ENCODE measurements at places on chromosomes 13 and 19.

GRCh38 chr13:20969182-20969581 lies 66.6 kb upstream of the XPO4 start:
- peak; percentile 14 for DNase-seq

GRCh38 chr19:48428670-48429069 lies 17.1 kb upstream of the GRWD1 start:
- no peak for DNase-seq

DNA sequence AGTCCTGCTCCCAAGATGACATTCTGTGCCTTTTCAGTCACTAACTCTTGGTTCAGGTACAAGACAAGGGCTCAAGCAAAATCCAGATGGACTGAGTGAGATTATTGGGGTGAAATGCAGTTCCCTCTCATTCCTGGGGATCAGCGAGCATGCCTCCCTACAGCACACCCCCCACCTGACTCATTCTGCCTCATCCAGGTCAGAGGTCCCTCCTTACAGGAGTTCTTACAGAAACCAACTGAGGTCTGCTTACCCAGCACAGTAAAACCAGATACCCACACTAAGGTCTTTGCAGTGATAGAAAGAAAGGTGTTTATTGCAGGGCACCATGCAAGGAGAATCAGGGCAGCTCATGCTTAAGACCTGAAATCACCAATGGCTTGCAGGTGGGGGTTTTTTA lies 21.6 kb upstream of the MRI1 start:
- no peak for DNase-seq

DNA sequence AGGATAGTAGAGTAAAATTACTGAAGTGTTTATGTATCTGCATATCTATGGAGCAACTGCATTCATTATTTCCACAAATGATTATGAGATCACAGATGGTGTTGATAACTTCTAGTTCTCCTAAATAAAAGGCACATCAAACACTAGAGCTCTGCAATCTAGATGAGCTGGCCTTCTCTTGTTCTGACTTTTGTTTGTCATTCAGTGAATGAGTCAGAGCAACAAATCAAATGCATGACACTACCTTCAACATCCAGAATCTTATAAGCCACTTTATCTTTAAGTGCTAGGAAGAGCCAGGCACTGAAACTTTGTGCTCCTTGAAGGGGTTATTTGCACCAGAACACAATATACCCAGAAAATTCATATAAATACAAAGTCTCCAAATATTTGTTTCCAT lies 456.0 kb downstream of the PCDH17 start:
- no peak for DNase-seq

DNA sequence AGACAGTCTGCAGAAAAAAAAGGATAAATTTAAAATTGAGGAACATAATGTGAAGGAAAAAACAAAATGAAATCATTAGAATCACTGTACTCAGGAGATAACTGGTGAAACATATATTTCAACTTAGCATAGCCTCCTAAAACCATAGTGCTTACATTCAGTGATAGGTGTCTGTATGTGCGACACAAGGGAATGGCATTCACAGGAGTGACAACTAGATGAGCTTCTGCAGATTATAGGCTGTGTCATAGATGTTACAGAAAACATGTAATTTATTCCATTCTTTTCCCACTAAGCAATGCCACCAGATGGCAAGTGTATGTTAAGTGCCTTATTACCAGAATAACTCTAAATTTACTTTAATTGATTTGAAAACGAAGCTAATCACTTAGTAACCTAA lies 960.0 kb upstream of the PCDH20 start:
- no peak for DNase-seq

DNA sequence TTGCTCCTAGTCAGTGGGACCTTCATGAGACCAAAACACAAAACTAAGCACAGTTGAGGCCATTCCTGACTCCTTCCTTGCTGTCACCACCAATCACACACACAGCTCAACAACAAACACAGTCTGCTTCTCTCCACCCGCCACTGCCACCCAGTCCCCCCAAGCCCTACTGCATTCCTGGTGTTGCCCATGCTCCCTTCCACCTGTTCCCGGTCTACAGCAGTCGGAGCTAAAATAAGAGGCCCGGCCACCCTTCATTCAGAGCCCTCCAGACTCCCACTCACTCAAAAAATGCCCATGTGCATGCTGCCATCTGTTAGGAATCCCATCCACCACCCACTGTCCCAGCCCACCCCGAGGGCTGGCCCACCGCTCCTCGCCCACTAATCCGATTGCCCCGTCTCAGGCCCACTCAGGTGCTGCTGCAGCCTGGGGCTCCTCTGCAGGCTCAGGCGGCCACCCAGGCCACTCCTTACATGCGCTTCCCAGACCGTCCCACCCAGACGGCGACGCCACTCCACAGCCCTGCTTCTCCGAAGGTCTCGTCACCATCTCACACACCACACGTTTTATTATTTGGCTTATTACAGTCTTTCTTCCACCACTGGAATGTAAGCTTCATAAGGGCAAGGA lies 127.6 kb downstream of the RNF17 start:
- no peak for DNase-seq

GRCh38 chr13:31674051-31674450 lies 65.3 kb upstream of the RXFP2 start:
- DNase-seq: no peak

GRCh38 chr13:85582890-85583289 lies 216.3 kb downstream of the SLITRK6 start:
- no peak for DNase-seq

DNA sequence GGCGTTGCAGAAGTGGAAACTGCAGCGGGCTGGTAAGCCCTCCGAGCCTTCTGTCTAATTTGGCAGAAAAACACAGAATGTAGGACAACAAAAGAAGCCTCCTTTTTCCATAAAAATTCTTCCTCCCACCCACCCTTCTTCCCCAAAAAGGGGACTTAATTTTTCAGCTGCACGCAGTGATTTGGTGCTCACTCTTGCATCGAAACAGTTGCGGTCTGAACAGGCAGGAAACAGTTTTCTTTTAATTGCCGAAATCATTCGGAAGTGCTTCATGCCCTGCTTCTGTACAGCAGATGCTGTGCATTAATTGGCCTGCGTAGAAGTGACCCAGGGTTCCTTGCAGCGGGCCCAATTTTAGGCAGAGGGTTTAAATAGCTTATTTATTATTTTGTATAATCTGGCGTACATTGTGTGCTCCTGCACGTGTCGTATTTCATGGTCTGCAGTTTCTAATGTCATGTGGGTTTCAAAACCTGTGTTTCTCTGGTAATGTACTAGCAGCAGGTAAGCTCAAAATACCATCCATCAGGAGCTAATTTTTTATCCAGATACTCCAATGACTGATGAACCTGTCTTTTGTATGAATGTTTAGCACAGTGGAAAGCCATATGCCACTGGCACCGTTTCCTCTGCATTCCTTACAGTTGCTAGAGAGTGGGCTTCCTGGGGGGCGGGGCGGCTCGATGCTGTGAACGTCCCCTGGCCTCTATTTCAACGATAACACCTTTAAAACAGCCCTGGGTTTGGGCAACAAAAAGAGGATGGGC lies 66.6 kb downstream of the GGACT start:
- DNase-seq: no peak

DNA sequence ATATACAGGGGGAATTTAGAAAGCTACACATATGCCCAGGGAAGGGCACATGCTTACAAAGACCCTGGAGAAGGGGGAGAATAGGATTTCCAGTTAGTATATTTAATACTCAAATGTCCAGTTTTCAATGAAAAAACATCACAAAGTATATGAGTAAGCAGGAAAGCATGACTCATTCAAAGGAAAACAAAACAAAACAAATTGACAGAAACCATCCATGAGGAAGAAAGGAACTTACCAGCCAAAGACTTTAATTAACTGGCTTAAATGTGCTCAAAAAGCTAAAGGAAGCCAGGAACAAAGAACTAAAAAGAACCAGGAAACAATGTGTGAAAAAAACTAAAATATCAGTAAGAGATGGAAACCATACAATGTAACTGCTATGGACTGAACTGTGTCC lies 716.2 kb upstream of the ARGLU1 start:
- DNase-seq: peak; percentile 11

GRCh38 chr13:62309904-62310303 lies 894.3 kb upstream of the PCDH20 start:
- no peak for DNase-seq

DNA sequence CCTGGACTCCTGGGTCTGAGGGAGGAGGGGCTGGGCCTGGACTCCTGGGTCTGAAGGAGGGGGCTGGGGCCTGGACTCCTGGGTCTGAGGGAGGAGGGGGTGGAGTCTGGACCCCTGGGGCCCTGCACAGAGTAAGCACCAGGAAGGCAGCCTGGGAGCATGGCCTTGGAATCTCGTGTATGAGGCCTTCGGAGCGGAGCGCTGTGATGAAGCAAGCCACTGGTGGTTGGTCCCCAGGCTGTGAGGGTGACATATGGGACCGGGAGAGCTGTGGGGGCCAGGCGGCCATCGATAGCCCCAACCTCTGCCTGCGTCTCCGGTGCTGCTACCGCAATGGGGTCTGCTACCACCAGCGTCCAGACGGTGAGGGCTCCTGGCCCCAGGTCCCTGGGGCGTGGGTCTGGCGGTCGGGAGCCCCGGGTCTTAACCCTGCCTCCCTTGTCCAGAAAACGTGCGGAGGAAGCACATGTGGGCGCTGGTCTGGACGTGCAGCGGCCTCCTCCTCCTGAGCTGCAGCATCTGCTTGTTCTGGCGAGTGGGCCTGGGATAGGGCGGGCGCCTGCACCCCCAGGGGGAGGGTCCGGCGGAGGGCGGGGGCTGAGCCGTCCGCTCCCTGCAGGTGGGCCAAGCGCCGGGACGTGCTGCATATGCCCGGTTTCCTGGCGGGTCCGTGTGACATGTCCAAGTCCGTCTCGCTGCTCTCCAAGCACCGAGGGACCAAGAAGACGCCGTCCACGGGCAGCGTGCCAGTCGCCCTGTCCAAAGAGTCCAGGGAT lies 918 bp downstream of the TMEM190 start:
- DNase-seq: no peak

DNA sequence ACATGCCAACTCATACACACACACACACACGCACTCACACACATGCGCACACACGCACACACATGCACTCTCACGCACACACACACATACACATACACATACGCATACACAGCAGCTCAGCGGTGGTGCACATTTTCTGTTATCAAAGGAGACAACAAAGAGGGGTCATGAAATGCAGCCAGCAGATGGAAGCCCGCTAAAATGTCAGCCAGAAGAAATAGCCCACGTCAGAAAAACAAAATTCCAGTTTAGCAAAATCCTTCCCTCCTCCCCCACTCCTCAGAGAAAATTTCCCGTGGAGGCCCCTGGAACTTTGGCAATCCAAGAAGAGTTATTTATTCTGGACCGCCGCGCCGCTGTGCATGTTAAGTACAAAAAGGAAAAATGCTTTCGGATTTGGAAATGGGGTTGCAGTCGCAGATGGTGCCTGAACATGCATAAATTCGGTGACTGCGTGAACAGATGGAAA lies 114.6 kb upstream of the VSTM2B start:
- DNase-seq: no peak

- no peak for DNase-seq
These were observed 178.2 kb downstream of the NDFIP2 start for GRCh38 chr13:79659121-79659521.

DNA sequence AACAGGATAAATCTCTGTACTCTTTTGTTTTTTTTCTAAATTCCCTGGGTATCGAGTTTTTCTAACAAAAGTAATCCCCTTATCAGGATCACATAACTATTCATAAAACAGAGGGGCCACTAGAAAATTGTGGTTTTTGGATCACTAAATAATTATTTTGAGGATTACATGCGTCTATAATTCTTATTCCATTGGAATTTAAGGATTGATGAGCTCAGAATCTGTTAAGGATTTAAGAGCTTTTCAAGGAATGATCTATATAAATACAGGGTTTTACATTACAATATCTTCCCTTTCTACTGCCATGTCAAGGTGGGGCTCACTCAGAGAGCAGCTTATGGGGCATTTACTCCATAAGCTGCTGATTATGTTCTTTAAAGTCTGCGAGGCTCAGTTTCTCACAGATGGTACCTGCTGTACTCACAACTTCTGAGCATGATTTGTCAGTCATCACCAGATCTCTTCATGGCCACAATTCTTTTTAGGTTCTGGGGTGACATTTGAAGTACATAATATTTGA lies 449.8 kb downstream of the PCDH17 start:
- DNase-seq: no peak

DNA sequence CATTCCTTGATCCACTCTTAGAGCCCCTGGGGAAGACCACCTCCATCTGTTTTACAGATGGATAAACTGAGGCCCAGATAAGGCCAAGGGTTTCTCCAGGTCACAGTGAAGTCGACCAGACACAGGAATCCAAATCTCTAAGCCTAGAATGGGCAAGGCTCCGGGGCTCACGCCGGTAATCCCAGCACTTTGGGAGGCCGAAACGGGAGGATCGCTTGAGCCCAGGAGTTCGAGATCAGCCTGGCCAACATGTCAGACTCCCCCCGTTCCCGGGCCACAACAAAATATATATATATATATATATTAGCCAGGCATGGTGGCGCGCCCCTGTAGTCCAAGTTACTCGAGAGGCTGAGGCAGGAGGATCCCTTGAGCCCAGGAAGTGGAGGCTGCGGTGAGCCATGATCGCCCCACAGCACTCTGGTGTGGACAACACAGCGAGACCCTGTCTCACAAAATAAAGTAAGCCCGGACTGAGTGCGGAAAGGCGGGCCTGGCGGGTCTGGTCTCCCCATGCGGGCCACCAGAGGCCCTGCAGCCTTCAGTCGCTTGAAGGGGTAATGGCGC lies 615 bp upstream of the RPL13A start:
- DNase-seq: no peak

- no peak for DNase-seq
These were observed 16.6 kb upstream of the USP12 start for GRCh38 chr13:27188239-27188638.

GRCh38 chr19:30790056-30790680 lies 418.0 kb downstream of the ZNF536 start:
- DNase-seq: no peak

GRCh38 chr13:85040215-85040614 lies 759.0 kb downstream of the SLITRK6 start:
- no peak for DNase-seq

DNA sequence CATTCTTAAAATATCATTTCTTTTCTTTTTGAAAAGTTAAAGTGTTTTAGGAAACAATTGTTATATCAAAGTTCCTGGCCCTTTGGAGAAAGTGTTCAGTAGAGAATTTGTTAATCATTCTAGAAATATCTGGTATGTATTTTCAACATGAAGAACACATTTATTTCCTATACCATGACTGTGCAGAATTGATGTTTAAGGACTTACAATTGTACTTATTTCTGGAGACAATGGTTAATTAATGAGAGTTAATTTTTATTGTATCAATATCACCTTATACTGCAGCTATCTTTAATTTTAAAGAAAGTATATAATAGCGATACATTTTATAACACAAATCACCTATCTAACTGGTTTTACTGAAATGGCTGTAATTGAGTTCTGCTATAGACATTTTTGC lies 95.3 kb downstream of the TEX29 start:
- no peak for DNase-seq

DNA sequence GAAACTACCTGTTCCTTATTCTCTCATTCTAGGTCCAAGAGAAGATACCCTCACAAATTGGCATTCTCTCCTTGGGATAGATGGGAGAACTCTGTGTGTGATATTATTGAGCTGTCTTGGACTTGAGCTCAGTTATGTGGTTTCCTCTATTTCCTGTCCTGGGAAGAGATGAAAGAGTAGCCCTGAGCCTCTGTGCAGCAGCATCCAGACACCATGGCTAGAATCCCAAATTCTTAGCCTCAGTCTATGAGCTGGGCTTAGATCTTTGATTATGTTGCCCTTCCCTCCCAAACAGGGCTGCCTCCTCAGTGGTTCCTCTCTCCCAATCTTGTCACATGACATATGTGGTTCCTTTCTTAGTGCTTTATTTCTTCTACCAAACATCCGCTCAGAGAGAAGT lies 290.7 kb downstream of the SPRY2 start:
- DNase-seq: no peak

- no peak for DNase-seq
These were observed 3.2 kb downstream of the EPN1 start for GRCh38 chr19:55678121-55678671.

Data from NCI-H460 (cell line).